ENCODE measurements at places on chromosomes 2 and 18. TPM values are rescaled to one million over a fixed set of nuclear protein-coding genes. Genes with fewer than 3 reads are reported as not detected.

MPPE1 gene
- polyA plus RNA-seq = 23.3 TPM

TET3 gene
- polyA plus RNA-seq = 2.1 TPM

DNER gene
- polyA plus RNA-seq = 1.2 TPM

IWS1 gene
- polyA plus RNA-seq = 56.0 TPM

SALL3 gene
- not detected for polyA plus RNA-seq

PLCL1 gene
- 0.48 TPM for polyA plus RNA-seq

PSTPIP2 gene
- 18.7 TPM for polyA plus RNA-seq

DUSP19 gene
- polyA plus RNA-seq = 2.4 TPM

NTSR2 gene
- polyA plus RNA-seq = not detected

EPHA4 gene
- polyA plus RNA-seq = 16.4 TPM

SCYGR1 gene
- polyA plus RNA-seq = not detected

SPIRE1 gene
- 19.0 TPM for polyA plus RNA-seq

POLR1B gene
- 12.5 TPM for polyA plus RNA-seq

TNFAIP6 gene
- polyA plus RNA-seq = 28.5 TPM

METTL4 gene
- 9.3 TPM for polyA plus RNA-seq

NAT8 gene
- polyA plus RNA-seq = not detected

ASXL2 gene
- polyA plus RNA-seq = 20.7 TPM

TXNDC2 gene
- 0.11 TPM for polyA plus RNA-seq

CTLA4 gene
- polyA plus RNA-seq = not detected

CRACDL gene
- not detected for polyA plus RNA-seq

SLC23A3 gene
- 0.52 TPM for polyA plus RNA-seq

UGT1A5 gene
- not detected for polyA plus RNA-seq

ASAP2 gene
- polyA plus RNA-seq = 24.0 TPM

CCDC178 gene
- polyA plus RNA-seq = not detected

ARHGEF4 gene
- polyA plus RNA-seq = 0.66 TPM

KCNG2 gene
- 0.53 TPM for polyA plus RNA-seq

ANKRD62 gene
- not detected for polyA plus RNA-seq

TFCP2L1 gene
- polyA plus RNA-seq = not detected

CD8B2 gene
- polyA plus RNA-seq = not detected

HAAO gene
- polyA plus RNA-seq = 0.58 TPM

LIPG gene
- polyA plus RNA-seq = 0.30 TPM

STK16 gene
- polyA plus RNA-seq = 35.7 TPM

KCNIP3 gene
- 0.32 TPM for polyA plus RNA-seq

ERICH2 gene
- not detected for polyA plus RNA-seq
